ENCODE measurements at places on chromosomes 1 and 21. TPM values are rescaled to one million over a fixed set of nuclear protein-coding genes. Genes with fewer than 3 reads are reported as not detected.

SDC3 gene
- 20.4 TPM for polyA plus RNA-seq

WDR64 gene
- not detected for polyA plus RNA-seq

GRCh38 chr21:26842974-26843932, 2.0 kb downstream of the ADAMTS1 start:
- DNase-seq = no peak

GRCh38 chr1:29828526-29829447, 592.5 kb downstream of the PTPRU start:
- no peak for DNase-seq

- DNase-seq = no peak
Observed at GRCh38 chr1:71522721-71523120, 441.9 kb upstream of the ZRANB2 start.

DNA sequence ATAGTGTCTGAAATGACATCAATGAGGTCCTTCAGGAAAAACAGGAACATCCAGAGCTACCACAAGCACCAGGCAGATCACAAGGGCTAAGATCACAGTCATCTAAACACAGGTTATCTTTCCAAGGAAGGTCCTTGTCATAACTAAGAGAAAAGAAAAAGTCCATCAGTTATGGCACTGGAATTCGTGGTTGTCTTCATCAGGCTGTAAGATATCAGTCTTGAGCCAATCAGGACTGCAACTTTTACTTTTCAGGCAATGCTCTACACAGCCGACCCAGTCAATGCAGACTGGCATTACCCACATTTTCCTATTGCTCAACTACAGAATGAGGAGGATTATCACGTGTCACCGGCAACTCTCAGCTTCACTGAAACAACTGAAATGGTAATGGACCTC, 26.4 kb downstream of the SORT1 start:
- DNase-seq = no peak

GRCh38 chr1:198291036-198291435, 134.2 kb downstream of the NEK7 start:
- no peak for DNase-seq

- no peak for DNase-seq
Observed at GRCh38 chr1:51324251-51325010, 5.9 kb downstream of the TTC39A start.

Data from K562 (cell line).